Globus pallidus (tissue), 1 donor: ENCODE measurements at places on chromosomes 4 and X.

DNA sequence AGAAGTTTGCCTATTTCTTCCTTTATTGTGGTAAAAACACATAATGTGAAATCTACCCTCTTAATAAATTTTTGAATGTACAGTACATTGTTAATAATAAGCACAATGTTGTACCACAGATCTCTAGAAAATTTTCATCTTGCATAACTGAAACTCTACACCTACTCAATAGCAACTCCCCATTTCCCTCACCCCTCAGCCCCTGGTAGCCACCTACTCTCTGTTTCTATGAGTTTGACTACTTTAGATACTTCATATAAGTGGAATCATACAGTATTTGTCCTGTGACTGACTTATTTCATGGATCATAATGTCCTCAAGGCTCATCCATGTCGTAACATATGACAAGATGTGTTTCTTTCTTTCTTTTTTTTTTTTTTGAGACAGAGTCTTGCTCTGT, 446.4 kb downstream of the RPA4 start:
- no peak for DNase-seq

DNA sequence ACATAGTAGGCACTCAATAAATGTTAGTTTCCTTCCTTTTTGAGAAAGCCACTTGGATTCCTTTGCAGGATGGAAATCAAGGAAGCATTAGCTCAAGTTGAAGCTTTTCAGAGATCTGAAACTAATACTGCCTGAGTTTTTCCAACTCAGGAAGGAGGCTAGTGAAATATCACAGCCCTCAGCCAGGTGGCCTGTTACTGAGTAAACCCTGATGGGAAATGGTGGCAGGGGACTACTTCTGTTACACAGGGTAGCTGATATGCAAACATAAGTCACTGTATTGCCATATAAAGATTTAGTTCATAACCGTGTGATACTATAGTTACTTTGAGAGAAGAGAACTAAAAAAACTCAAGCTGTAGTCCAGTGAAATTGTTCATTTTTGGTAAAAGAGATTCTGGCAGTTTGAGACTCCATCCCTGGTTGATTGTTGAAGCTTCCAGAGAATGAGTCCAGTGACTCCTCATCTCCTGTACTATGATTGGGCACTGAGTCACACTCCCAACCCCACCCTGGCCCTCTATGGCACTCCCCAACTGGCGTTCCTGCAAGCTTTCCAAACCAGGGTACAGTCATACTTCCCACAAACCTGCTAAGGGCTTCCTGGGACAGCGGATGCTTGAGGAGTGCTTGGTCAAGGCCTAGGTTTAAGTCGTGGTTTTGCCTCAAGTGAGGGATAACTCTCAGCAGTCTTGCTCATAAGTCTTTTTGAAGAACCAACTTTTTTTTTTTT, 81.8 kb downstream of the MID1IP1 start:
- no peak for DNase-seq

DNA sequence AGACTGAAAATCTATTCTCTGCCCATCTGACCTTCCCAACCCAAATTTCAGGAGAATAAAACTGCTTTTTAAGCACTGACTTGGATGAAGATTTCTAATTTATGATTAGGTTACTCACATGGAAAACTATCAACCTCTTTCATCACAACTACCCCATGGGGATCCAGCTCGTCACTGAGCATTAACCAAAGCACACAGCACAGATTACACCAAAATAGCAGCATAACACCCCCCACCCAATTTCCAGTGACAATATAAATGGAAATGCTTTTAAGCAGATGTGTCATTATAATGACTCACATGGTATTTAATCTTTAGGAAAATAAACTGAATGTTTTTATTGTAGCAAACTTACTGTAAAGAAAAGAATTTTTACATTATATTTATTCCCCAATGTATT, 9.7 kb downstream of the SERTM2 start:
- DNase-seq = no peak

DNA sequence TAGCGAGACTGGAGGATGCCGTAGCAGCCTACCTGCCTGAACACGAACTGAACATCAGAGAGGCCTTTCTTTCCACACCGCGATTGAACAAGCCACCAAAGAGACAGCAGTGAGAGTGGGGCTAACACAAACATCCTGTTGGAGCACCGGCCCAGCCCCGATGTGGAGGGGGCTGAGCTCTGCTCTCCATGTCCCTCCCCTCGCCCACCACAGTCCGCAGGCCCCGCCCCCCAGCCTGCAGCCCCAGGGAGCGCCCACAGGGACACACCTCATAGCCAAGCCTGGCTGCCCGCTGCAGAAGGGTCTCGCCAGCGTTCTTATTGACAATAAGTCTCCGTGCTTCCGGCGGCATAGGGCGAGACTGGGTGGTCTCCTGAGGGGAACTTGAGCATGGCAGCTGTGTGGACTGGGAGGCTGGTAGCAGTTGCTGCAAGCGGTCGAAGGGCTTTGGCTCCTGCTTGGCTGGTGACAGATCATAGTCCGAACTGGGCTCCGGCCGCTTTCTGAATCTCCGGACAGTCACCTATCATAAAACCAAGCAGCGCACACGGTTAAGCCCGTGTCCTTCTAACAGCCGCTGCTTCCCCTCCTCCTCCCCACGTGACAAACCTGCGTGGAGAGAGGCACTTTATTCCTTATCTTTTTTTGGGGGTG, 35.8 kb downstream of the BCOR start:
- no peak for DNase-seq

DNA sequence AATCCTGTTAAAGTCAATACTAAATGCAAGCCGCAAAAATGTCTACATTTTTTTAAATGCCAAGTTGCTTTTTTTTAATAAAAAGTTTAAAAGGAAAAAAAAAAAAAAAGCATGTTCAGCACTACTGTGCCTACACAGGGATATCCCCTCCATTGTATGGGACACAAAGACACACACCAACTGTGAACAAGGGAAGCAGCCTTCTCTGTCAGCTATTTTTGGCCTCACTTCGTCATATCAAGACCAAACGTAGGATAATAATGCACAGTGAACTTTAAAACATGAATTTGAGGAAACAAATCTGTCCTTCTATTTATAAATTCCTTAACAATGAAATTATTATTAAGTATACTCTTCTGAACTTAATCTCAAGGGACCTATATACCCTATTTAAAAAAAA, 4.4 kb downstream of the FBXW7 start:
- DNase-seq = no peak

DNA sequence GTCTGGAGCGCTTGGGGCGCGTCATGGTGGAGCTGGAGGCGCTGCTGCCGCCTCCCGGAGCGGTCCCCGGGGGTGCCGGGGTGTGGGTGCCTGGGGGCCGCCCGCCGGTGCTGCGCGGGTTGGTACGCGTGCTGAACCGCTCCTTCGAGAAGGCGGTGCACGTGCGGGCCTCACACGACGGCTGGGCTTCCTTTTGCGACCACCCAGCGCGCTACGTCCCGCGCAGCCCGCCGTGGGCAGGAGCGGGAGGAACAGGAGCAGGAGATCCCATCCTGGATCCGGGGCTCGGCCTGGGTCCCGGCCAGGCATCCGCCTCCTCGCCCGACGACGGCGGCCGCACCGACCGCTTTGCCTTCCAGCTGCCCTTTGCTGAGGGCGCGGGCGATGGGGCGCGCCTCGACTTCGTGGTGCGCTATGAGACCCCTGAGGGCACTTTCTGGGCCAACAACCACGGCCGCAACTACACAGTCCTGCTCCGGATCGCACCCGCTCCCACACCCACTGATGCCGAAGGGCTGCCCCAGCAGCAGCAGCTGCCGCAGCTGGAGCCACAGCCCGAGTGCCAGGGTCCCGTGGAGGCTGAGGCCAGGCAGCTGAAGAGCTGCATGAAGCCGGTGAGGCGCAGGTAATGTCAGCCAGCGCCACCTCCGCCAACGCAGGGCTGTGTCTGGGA, 792 bp downstream of the PPP1R3F start:
- no peak for DNase-seq
